ENCODE measurements at places on chromosomes 7 and 10.

GRCh38 chr10:13813550-13813949 lies 226.8 kb downstream of the PRPF18 start:
- no peak for DNase-seq

DNA sequence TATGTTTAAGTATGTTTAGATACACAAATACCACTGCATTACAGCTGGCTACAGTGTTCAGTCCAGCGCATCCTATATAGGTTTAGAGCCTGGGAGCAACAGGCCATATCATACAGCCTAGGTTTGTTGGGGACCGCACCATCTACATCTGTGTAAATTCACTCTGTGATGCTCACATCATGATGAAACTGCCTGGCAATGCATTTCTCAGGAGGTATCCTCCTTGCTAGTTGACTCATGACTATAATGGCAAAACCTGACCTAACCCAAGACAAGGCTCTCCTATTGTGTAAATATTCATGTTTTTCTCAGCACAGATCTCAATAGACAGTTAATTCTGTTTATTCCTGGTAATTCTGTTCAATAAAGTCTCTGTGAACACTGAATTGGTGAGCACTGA lies 240.7 kb upstream of the PFKP start:
- no peak for DNase-seq

GRCh38 chr10:10475812-10476211 lies 541.9 kb upstream of the CELF2 start:
- DNase-seq: no peak

- peak; percentile 49 for DNase-seq
Observed at GRCh38 chr10:94279835-94280709, 82.7 kb downstream of the NOC3L start.

DNA sequence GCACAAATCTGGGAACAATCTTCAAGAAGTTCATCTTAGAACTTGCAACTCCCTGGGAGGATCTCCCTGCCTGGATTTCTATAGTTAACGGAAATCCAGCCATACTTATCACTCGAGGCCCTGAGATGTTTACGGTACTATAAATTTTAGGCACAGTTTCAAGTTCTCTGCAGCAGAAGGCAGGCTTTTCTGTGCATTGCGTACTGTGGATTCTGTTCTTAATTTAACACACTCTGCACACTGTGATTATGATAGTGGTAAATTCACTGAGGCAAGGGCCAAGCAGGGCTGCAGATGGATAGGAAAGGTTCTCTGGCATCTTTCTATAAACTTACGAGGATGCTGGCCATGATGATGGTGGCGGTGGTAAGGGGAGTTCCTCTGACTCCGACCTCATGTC lies 10.6 kb downstream of the INHBA start:
- no peak for DNase-seq

- no peak for DNase-seq
Observed at GRCh38 chr10:33780961-33781360, 446.5 kb upstream of the NRP1 start.

- DNase-seq: no peak
Observed at GRCh38 chr10:92173996-92174395, 116.9 kb downstream of the CPEB3 start.

- no peak for DNase-seq
Observed at GRCh38 chr7:96992192-96993005, 13.0 kb upstream of the DLX6 start.

- no peak for DNase-seq
Observed at GRCh38 chr10:71427246-71427645, 30.5 kb downstream of the CDH23 start.

GRCh38 chr10:11530806-11531205 lies 80.6 kb downstream of the USP6NL start:
- no peak for DNase-seq

GRCh38 chr10:66144016-66144415 lies 781.8 kb upstream of the LRRTM3 start:
- DNase-seq: no peak

- no peak for DNase-seq
Observed at GRCh38 chr10:127973791-127974311, 66.9 kb downstream of the PTPRE start.

- no peak for DNase-seq
Observed at GRCh38 chr7:69177461-69177861, 420.8 kb upstream of the AUTS2 start.

GRCh38 chr10:113337142-113337541 lies 215.7 kb upstream of the HABP2 start:
- DNase-seq: no peak

DNA sequence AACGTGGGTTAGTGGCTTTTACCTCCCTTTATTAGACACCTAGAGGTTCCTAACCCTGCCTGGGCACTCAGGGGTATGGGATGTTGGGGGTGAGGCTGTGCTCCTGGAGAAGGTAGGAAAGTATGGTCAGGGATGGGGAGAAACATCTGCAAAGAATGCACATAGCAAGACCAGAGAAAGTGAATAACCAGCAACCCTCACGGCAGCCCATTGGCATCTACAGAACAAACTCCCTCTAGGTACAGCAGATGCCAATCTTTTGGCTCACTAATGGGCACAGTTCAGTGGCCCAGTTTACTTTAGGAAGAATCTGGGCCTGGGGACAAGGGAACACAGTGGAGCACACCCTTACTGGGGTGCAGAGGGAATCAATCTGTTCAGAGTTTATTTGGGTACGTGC lies 143.9 kb downstream of the JAZF1 start:
- DNase-seq: no peak

DNA sequence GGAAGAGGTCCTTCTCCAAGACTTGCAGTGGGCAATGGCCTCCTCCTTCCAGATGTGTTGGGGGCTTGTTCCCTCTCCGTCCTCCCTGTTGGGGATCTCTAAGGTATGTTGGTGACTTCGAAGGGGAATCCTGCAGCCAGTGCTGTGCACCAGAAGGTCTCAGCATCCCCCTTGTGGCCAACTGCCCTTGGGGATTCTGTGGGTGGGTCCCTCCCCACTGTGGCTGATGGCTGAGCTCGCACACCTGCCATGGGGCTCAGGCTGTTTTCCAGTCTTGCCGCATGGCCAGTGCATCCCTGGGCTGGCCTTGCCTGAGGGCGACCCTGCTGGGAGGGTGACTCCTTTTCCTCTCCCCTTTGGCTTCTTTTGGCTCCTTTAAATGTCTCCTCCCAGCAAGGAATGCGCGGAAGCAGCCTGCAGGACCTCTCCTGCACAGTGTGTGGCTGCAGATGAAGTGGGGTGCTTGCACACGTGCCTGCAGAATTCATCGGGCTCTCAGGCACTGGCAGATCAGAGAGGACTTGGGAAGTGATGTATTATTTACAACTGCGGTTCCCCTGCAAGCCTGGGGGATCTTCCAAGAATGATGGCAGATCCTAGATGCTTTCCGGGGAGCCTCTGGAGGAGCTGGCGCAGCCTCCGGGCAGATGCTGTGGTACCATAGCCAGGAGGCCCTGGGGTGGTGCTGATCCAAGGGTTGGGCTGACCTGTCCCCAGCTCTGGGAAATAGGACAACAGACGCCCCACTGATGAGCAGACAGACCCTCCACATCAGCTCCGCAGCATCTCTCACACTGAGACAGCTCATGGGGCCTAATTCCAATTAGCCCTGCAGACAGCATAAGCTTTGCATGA lies 410.0 kb downstream of the TCERG1L start:
- no peak for DNase-seq

DNA sequence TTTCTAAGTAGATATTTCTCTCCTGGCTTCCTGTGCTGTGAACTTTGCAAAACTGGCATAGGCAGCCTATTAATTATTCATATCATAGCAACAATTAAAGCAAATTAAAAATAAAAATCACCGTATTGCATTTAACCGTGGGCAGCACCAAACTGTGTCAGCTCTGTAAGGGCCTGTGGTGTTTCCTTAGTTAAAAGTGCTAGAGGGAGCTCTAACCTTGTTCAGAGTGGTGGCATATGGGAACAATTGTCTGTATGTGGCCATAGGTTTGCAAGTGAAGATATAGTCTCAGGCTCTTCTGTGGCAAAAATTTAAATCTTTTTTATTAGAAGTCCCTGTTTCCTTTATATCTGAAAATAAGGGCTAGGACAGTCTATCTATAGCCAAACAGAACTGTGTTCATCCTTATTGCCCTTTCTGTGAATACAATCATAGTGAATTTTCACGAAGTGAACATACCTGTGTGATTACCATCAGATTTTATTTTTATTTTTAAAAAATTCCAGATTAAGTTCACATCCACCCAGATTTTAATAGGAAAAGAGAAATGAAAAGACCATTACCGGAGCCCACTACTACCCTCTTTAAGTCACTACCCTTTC lies 92.6 kb downstream of the POLL start:
- no peak for DNase-seq
